ENCODE measurements at places on chromosomes 5 and 9. TPM values are rescaled to one million over a fixed set of nuclear protein-coding genes. Genes with fewer than 3 reads are reported as not detected.

The PCDHGB3 gene
- 6.0 TPM for total RNA-seq

- no peak for DNase-seq
These were observed 11.6 kb downstream of the ERP44 start for GRCh38 chr9:100087218-100087617.

The TOR2A gene
- 6.2 TPM for total RNA-seq

DNA sequence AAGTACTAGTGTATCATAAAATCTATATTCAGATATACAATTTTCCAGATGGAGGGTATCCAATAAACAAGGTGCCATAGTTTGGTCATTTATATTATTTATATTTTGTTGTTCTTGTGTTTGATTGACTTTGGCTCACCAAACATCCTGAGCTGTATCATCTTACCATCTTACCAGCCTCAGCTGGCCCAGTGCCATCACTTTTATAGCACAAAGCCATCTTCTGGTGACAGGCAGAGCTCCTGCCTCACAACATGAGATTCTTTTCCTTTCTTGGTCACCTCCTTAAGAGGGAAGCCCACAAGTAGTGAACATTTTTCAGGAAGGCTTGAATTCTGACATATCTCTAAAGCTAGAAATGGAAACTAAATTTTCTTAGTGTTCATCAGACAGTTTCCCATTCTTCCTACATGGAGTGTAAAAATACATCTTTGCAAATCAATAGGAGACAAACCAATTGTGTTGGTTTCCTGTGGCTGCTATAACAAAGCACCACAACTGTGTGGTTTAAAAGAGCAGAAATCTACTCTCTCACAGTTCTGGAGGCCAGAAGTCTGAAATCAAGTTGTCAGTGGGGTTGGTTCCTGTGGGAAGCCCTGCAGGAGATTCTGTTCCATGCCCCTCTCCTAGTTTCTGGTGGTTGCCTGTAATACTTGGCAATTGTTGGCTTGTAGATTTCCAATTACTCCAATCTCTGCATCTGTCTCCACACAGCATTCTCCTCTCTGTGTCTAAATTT lies 341.8 kb downstream of the MAN2A1 start:
- no peak for DNase-seq

All from spinal cord (tissue), 10 donors.